ENCODE measurements at places on chromosomes 16 and 17.

DNA sequence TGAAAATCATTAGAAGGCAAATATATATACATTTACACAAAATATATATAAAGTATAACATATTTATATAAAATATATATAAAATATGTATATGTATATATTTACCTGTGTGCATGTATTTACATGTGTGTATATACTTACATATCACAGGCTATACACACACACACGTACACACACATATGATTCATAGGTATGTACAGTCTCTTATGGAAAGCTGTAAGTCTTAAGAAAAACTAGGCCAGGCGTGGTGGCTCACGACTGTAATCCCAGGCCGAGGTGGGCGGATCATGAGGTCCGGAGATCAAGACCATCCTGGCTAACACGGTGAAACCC is 14.7 kb downstream of the TOM1L2 start:
- DNase-seq: no peak

GRCh38 chr17:30823421-30823820 is 1.1 kb downstream of the CRLF3 start:
- DNase-seq: no peak

GRCh38 chr16:87056551-87056950 is 260.6 kb downstream of the C16orf95 start:
- no peak for DNase-seq

- DNase-seq: no peak
Observed at GRCh38 chr16:31093132-31093703, 1.4 kb downstream of the VKORC1 start.

All from effector memory CD4-positive, alpha-beta T cell (primary cell).